SJSA1 (cell line): ENCODE measurements at places on chromosomes 16 and 17.

GRCh38 chr17:39653316-39653661, 11.9 kb upstream of the TCAP start:
- no peak for DNase-seq

DNA sequence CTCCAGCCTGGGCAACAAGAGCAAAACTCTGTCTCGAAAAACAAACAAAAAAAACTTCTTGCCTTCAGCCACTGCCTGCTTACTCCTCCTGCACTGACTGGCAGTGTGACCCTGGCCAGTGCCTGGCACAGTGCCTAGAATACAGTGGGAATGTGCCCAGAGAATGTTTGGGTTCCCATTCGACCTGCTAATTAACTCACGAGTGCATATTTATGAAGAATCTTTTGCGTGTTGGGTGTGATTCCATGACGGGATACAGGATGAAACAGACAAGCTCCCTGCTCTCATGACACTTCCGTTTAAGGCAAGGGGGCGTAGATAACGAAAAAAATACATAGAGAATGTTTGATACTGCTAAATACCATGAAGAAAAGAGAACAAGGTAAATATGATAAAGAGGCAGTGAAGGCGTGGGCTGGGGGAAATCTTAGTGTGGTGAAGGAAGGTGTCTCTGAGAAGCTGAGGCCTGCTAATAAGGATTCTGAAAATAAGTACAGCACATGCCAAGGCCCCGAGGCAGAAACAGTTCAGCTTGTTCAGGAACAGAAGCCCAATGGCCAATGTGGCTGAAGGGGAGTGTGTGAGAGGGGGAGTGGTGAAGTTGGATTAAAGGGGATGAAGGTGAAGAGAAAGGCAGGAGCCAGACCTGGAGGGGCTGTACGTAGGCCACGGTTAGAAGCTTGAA, 4.3 kb downstream of the ABI3 start:
- no peak for DNase-seq

- DNase-seq = no peak
Measured at GRCh38 chr17:38327936-38328335, 15.8 kb downstream of the GPR179 start.

- DNase-seq = no peak
Measured at GRCh38 chr17:76189247-76189646, 48.2 kb upstream of the FOXJ1 start.

- no peak for DNase-seq
Measured at GRCh38 chr16:78552716-78553115, 453.3 kb downstream of the WWOX start.

DNA sequence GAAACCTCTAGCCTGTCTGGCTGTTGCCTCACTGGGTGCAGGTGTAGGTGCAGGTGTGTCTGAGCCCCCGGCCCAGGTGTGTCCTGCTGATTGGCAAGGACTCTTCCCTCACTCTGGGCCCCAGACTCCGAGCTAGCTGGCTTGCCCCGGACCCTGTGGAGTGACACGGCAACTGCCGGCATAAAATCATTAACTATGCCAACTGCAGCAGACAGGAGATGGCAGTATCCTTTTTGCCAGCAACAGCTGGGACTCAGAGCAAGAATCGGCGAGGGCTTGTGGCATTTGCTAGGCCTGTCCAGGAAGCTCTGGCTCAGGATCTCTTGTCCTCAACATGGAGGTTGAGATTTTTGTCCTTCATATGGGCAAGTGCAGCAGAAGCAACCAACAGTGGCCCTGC, 20.8 kb downstream of the CIAPIN1 start:
- DNase-seq = no peak

DNA sequence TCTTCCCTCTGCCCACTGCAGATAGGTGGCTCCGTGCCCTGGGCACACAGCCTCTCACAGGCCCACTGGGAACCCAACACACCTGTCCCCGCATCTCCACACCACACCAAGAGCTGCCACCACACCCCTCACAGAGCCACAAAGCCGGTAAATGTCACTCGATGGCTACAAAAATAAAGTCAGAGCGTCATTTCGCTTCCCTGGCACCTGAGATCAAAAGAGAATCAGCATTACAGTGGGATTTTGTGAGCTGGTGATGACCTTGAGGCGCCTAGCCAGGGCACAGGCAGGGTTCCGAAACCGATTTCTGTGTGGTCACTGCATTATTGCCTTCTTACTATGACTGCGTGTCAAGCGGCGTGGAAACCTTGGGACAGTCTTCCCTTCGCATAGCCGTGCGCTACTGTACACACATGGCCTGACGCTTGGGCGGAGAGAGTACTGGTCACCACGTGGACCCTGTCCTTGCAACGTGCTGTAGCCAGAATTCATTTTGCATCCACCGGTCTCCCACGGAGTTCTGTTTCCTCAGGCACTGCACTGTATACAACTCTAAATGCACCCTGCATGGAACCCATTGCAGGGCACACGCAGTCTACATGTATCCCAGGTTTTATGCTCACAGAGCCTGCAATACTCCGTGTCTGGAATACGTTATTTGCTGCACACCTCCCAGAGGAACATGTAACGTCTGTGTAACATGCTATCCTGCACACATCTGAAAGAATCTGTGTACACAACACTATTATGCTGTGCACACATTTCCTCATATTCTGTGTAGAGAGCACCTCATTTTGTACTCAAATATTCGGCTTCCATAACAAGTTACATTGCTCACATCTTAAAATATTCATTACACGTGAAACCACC, 5.8 kb upstream of the FOXF1 start:
- DNase-seq = peak; percentile 26

DNA sequence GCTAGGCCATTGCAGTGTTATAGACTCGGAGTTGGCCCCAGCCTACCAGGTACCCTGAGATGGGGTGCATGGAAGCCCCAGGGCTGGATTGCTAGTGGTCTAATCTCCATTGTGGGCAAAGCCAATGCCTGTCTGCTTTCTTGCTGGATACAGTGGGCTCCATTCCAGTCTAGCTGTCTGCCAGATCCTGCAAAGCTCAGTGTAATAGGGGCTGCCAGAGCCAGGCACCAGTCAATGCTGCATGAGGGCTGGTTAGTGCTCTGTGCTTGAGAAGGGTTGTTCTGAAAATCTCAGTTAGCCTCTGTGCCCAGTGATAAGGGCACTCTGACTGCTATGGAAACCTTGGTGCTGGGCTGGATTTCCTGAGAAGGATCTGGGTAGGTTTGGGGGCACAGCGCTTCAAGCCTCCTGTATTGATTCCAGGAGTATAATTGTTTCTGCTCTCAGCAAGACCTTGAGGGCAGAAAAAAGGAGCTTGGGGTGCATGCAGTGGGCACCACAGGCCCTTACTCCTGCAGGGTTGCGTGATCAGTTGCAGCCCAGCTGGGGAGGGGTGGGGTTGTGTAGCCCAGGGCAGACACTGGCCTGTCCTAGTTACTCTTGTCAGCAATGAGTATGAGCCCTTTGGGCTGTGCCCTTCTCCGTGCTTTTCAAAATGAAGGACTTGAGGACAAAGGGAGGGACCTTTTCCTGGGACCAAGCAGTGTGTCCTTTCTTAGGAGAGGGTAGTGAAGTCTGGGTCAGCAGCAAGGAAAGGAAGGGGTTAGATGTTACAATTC, 19.0 kb downstream of the SMPD3 start:
- DNase-seq = no peak

GRCh38 chr17:17563530-17563929, 28.0 kb downstream of the PEMT start:
- DNase-seq = no peak

DNA sequence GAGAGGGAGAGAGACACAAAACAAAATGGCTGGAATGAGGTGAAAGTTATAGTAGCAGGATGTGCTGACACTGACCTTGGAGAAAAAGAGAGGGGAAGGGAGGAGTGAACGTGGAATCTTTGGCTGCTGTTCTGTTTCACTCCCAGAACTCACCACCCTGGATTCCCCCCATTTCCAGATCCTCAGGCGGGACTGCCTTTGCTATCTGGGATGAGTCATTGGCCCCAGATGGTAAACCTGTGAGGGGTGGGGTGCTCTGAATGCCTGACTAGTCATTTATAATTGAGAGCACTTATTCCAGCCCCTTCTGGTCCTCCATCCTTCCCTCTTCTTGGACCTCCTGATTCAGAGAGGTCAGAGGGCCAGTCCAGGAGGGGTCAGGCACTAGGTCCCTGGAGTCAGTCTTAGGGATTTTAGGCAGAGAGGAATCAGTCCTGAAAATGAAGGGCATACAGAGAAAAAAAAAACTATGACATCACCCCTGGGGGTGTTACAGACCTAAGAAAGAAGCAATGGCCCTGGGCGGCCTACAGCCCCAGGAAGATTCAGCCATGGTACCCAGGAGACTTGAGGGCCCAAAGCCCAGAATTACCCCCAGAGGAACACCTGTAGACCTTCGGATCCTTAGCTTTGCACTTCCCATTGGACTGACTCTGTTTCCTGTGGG, 2.2 kb upstream of the ZG16 start:
- DNase-seq = no peak

- no peak for DNase-seq
Measured at GRCh38 chr17:50319306-50320004, 26.5 kb upstream of the XYLT2 start.

- DNase-seq = no peak
Measured at GRCh38 chr17:80468242-80468641, 8.2 kb downstream of the NPTX1 start.

DNA sequence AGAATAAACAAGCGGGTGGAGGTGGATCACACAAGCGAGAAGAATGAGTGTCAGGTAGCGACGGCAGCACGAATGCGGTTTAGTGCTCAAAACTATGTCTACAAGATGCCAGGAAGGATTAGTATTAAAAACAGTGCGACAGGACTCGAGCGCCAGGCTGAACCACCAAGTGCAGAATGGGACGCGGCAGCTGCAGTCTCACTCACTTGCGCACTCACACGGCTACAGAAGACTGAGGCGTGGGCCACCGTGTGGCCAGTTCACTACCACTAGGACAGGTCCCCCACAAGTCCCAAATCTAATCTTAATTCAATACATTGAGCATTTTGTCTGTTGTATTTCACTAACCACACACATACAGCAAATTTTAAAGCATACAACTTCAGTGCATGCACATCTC, 35.7 kb upstream of the TRAP1 start:
- no peak for DNase-seq

DNA sequence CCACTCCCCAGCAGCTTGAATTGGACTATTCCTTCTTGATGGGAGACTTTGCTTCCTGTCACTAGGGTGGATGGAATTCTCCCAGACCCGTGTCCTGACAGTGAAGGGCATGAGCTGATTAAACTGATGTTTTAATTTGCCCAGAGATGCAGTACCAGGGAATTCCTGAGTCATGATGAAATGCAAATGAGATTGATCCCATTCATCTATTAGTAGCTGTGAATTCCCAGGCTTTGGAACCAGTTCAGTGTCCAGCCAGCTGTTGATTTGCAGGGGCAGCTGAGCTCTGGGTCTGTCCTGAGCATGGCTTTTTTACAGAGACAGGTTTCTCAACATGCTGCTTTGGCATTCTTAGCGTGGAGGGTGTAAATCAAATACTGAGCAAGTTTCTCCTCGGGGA, 157.9 kb downstream of the PITPNC1 start:
- no peak for DNase-seq

GRCh38 chr16:58425756-58426494, 33.7 kb downstream of the GINS3 start:
- no peak for DNase-seq

DNA sequence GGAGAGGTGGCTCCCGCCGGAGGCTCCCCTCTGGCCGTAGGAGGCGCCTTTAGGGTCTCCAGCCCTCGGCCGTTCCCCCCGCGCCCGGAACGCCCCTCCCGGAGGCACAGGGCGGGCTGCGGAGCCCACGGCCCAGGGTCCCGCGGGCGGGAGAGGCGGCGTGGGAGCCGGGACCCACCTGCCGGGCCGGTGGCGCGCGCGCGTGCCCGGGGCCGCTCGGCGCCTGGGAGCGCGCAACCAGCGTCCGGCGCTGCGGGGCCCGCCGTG, at the start of gene MIF4GD:
Gene MIF4GD (minus strand): TSS at position 266 of the 267 bp plus-strand sequence. CDS start 1,036 bp downstream, outside the sequence.
- DNase-seq = no peak

DNA sequence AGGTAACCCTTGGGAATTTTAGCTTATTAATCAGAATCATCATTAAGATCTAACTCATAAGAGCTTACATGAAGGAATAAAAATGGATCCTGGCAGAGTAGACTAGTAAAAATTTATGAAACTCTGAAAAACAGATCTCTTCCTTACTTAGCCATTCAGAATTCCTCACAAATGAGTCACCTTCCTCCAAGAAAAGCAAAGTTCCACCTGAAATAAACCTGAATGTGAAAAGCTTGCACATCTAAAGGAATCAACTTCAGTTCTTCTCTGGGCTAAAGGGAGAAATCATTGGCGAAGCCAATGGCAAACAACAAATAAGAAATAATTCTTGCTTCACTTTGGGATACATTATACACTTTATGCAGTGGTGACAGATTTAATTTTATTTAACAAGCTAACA, 22.7 kb downstream of the MYO1D start:
- no peak for DNase-seq

GRCh38 chr17:34370376-34370996, 7.5 kb upstream of the CCL1 start:
- DNase-seq = no peak

GRCh38 chr17:31573047-31573446, 181.6 kb downstream of the RAB11FIP4 start:
- DNase-seq = no peak

- no peak for DNase-seq
Measured at GRCh38 chr16:74767749-74768148, 6.9 kb downstream of the FA2H start.

DNA sequence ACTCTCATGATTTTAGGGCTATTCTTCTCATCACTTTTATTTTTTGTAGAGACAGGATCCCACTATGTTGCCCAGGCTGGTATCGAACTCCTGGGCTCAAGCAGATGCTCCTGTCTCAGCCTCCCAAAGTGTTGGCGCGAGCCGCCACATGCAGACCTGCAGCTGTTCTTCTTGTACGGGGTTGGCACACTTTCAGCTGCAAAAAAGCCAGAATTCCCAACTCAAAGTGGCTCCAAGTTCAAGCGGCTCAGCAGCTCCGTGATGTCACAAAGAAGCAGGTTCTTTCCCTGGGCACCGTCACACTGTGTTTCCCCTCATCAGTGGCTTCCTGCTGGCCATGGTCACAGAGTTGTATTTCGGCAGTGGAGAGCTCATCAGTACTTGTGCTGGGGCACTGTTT, 6.7 kb upstream of the SBK1 start:
- DNase-seq = no peak

DNA sequence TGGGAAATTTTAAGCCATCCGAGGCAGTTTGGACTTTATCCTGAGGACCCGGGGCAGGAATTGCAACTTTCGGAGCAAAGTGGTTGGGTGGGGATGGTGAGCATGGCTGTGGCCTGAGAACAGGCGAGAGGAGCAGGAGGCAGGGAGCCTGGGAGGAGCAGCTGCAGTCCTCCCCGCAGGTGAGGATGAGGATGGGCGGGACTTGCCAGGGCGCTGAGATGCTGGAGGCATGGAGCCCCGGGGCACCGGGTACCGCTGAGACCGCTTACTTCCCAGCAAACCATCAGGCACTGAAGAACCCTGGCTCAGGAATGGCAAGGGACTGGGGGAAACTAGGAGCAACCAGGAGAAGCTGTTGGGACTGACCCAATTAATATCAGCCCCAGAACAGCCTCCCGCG, 210.8 kb downstream of the GSG1L start:
- DNase-seq = no peak
